ENCODE measurements at places on chromosomes 1 and 21. TPM values are rescaled to one million over a fixed set of nuclear protein-coding genes. Genes with fewer than 3 reads are reported as not detected.

The TPTE gene
- not detected for total RNA-seq

The FUCA1 gene
- 11.7 TPM for total RNA-seq

The HAO2 gene
- not detected for total RNA-seq

The CAPN8 gene
- total RNA-seq, result not detected

The NCF2 gene
- under 0.01 TPM for total RNA-seq

The VWA1 gene
- total RNA-seq, result 5.0 TPM

The AP4B1 gene
- 17.5 TPM for total RNA-seq

The KPNA6 gene
- 22.4 TPM for total RNA-seq

The BEND5 gene
- total RNA-seq, result 1.4 TPM

The TTLL7 gene
- total RNA-seq, result 0.40 TPM

The RHOU gene
- 29.8 TPM for total RNA-seq

The SLFNL1 gene
- total RNA-seq, result under 0.01 TPM

The CYP4A11 gene
- not detected for total RNA-seq

The DPT gene
- not detected for total RNA-seq
